ENCODE measurements at places on chromosomes 3 and 15. TPM values are rescaled to one million over a fixed set of nuclear protein-coding genes. Genes with fewer than 3 reads are reported as not detected.
A peak's percentile ranks its signal among the peaks of the same experiment; 100 is the strongest.

TMIE gene
- total RNA-seq = not detected

A4GNT gene
- not detected for total RNA-seq

TNFSF10 gene
- 30.8 TPM for total RNA-seq

DNA sequence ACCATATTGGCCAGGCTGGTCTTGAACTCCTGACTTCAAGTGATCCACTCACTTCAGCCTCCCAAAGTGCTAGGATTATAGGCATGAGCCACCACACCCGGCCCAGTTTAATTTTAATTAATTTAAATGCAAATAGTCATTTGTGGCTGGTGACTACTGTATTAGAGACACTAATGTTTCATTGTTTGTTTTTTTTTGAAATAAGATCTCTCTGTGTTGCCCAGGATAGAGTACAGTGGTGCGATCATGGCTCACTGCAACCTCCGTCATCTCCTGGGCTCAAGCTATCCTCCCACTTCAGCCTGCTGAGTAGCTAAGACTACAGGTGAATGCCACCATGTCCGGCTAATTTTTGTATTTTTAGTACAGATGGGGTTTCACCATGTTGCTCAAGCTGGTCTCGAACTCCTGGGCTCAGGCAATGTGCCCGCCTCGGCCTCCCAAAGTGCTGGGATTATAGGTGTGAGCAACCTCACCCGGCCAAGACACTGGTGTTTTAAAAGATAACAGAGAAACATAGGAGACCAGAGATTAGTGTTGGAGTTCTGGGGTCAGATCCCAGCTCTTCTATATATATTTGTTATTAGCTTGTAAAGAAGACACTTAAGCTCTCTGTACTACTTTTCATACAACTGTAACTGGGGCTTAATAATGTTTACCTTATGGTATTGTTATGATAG lies 34.5 kb upstream of the RAB11A start:
- peak; percentile 53 for DNase-seq

DNA sequence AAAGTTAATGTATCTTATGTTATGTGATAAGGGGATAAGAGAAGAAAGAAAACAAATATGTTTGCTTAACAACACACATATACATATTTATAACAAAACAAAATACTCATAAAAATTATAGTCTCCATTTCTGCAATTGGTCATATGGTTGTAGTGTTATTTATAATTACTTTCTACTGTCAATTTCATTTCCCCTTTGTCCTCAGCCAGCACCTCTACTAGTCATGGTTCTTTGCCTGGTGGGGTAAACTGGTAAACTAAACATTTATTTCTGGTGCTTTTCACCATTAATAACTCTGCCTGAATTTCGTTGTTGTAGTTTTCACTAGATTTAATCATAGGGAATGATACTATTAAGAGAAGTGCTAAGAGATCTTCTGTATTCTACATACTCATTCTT lies 88.0 kb upstream of the ALCAM start:
- no peak for DNase-seq

- no peak for DNase-seq
These were observed 84.5 kb downstream of the SETD2 start for GRCh38 chr3:47079432-47079831.
